Activated T-cell treated with anti-CD3 and anti-CD28 coated beads for 48 hours (primary cell): ENCODE measurements at places on chromosomes 2 and 18.

DNA sequence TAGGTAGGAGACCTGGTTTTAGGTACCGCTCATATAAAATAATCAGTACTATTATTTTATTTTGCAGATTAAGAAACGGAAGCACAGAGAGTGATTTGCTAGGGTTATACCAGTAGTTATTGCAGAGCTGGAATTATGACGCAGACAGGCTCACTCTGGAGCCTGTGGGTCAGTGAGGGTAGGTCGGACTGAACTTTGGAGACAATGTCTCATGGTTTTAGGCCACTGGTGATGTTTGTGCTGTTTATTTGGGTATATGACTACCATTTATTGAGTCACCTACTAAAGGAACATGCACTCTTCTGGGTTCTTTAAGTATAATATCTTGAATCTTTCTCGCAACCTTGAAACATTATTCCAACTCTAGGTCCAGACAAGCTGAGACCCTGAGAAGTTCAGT lies 33.5 kb upstream of the IL1R1 start:
- DNase-seq, result no peak

DNA sequence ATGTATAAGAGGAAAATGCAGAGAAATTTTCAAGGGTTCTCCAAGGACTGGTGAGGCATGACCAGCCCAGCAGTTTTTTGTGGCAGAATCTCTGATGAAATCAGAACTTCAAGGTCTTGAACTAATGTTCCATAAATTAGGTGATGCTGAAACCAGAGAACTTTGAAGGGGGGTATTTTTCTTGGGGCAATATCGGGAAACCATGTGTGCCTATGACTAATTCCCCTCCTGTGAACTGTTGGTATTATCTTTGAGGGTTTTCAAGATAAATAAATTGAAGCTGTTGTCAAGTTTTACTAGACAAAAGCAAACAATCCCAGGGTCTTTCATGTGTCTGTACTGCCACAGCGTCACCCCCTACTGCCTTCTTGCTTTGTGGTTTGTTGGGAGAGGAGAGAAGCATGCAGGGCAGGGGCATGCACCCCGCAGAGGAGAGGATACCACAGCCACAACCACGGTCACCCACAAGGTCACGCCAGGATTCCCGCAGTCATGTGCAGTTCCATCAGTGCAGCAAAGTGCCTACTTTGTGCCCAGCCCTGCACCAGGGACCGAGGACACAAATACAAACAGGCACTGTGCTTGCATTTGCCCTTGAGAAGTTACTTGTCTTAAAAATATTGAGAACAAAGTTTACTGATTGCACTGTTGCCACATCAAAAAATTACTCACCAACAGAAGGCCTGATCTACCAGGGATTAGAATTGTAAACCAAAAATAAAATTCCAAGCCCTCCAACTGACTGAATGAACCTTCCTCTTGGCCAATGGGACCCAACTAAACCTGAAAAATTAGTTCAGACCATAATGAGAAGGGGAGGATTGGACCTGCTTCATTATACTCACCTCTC lies 413.3 kb upstream of the TRIB2 start:
- DNase-seq, result peak; percentile 10

GRCh38 chr2:114274957-114275356 lies 167.5 kb upstream of the DPP10 start:
- DNase-seq, result no peak

DNA sequence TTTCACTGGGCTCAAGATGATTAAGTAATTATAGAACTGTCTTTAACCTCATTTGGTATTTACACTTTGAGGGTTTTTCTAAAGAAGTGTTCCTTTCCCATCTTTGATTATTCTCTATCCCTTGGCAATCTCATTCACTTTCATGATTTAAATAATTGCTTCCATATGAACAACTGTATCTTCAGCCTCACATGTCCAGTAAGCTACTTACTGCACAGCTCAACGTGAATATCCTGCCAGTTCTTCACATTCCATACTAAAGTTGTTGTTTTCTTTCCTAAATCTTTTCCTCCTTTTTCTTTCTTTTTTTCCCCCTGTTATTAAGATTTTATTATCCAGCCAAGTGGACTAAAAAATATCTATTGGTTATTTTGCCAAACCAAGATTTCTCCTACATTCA lies 37.7 kb downstream of the ZC3H15 start:
- DNase-seq, result no peak

DNA sequence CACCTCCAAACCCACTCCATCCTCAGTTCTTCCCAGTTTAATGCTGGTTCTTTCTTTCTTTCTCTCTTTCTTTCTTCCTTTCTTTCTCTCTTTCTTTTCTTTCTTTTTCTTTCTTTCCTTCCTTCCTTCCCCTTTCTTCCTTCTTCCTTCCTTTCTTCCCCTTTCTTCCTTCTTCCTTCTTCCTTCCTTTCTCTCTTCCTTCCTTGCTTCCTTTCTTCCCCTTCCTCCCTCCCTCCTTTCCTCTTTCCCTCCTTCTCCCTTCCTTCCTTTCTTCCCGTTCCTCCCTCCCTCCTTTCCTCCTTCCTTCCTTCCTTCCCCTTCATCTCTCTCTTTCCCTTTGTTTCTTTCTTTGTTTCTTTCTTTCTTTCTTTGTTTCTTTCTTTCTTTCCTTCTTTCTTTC lies 50.9 kb downstream of the PDCL3 start:
- DNase-seq, result no peak

DNA sequence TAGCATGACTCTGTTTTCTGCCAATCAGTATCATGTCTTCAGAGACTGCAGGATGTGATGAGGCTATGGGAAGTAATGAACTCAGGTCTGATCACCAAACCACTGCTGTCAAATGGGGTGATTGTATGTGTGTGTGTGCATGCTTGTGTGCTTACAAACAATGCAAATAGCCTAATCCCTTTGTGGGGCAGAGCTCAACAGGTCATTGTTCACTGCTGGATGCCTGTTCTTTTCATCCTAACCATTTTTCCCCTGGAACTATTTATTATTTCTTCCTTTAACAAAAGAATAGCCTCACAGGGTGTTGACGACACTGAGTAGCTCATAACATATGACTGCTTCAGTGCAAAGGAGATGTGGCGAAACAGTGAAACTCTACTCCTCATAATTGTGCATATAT lies 55.9 kb downstream of the NXPH2 start:
- DNase-seq, result no peak

- no peak for DNase-seq
Observed at GRCh38 chr2:190405070-190405469, 3.1 kb upstream of the MFSD6 start.

DNA sequence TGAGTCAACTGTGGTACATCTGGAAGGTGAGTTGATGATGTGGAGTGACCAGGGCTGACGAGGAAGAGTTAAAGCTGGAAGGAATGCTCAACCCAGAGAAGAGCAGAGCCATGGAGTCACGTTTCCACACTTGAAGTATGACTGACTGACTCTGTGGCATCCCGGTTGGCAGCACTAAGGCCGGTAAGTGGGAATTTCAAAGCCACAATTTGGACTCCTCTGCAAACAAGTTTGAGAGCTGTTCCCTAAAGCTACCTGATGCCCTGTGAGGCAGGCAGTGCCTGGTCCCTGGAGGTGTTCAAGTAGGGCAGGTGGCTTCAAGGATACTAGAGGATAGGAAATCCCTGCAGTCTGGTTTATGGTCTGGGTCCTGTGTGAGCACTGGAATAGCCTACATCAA lies 69.3 kb upstream of the ITGB6 start:
- DNase-seq, result no peak

GRCh38 chr2:163570391-163570790 lies 165.4 kb downstream of the FIGN start:
- DNase-seq, result no peak

DNA sequence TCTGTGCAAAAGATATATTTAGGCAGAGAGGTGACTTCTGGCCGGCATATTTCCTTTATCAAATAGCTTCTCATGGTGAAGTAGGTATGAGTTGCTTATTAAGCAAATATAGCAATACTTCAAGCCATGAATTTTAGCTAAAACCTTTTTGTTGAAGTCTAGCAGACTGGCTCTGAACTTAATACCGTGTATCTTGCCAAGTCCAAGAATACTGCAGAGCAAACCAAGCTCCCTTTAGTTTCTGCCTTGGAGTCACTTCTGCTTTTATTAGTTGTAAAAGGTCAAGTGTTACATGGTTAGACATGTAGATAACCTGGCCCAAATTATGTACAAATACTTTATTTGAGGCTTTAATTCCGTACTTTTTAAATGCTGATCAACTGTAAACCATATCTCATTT lies 627.6 kb upstream of the PKDCC start:
- no peak for DNase-seq
